ENCODE measurements at places on chromosomes 16 and 17.

DNA sequence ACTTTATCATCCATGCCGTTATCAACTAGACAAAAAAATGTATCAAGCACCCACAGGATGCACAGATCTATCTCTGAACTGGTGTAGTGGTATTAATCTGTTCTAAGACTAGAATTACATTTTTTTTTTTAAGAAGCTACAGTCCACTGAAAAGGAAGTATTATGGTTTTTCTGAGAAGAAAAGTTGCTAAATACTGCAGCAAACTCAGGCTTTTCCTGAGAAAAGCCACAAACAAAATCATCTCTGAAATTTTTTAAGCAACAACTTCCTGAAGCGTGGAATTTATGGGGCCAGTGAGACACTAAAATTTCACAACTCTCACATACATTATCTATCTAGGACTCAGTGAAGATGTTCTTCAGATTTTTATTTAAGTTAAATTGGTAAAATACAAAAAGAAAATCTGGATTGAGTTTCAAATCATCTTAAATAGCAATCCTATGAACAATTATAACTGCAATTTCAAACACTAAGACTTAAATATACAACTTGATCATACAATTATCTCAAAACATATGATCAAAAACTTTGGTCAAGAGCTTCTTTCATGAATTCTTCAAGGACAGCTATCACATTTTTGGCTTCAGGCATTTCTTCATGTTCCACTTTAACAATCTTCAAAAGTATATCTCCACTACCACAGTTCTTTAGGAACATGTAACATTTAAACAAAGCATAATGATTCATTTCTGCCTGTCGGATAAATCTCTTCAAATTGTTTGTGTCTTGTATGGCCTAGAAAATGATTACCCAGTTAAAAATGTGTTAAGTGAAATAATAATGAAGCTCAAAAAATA lies 10.5 kb downstream of the C17orf75 start:
- DNase-seq = no peak

- DNase-seq = no peak
These were observed 67.1 kb downstream of the RMI2 start for GRCh38 chr16:11412175-11412904.

DNA sequence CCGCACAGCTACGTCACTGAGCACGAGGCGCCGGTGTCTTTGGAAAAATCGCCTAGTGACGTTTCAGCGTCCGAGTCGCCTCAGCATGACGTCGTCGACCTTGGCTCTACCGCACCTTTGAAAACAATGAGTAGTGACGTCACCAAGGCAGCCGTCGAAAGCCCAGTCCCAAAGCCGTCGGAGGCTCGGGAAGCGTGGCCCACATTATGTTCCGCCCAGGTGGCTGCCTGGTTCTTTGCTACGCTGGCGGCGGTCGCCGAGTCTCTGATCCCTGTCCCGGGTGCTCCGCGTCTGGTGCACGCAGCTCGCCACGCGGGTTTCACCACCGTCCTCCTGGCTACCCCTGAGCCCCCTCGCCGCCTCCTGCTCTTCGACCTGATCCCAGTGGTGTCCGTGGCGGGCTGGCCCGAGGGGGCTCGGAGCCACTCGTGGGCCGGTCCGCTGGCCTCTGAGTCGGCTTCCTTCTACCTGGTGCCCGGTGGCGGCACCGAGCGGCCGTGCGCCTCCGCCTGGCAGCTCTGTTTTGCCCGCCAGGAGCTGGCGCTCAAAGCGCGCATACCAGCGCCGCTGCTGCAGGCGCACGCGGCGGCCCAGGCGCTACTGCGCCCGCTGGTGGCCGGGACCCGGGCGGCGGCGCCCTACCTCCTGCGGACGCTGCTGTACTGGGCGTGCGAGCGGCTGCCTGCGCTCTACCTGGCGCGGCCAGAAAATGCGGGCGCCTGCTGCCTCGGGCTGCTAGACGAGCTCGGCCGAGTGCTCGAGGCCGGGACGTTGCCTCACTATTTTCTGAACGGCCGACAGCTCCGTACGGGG lies 1.5 kb downstream of the TMEM102 start:
- DNase-seq = no peak

DNA sequence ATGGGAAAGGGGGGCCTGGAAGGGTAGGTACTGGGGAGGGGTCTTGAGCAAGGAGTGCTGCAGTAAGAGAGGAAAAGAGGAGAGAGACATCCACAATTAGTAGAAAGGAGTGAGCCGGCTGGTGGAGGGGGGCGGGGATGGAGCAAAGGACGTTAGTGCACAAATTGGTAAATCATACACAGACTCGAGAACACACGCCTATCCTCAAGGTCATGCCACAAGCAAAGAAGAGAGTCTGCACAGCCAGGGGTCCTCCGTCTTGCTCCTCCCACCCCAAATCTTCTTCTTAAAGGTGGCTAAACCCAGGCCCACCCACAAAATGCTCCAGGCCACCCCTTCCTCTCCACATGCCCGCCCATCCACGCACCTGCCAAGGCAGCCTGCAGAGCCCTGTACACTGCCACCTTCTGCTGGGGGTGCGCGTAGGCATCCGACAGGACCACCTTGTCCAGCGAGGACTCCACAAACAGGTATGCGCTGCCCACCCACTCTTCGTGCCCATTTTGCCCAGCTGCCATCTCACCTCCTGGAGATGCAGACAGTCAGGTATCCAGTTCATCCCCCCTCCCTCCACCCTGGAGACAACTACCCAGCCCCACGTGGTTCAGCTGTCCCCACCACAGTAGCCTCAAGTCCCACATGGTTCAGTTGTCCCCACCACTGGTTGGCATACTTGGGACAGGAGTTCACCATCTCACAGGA lies 3.4 kb downstream of the TRADD start:
- no peak for DNase-seq

- DNase-seq = no peak
These were observed 226.2 kb downstream of the CCDC182 start for GRCh38 chr17:57518587-57519581.

- DNase-seq = no peak
These were observed 8.5 kb downstream of the TEKT1 start for GRCh38 chr17:6823011-6823442.

GRCh38 chr17:77836557-77837041 lies 121.9 kb upstream of the TNRC6C start:
- DNase-seq = no peak

DNA sequence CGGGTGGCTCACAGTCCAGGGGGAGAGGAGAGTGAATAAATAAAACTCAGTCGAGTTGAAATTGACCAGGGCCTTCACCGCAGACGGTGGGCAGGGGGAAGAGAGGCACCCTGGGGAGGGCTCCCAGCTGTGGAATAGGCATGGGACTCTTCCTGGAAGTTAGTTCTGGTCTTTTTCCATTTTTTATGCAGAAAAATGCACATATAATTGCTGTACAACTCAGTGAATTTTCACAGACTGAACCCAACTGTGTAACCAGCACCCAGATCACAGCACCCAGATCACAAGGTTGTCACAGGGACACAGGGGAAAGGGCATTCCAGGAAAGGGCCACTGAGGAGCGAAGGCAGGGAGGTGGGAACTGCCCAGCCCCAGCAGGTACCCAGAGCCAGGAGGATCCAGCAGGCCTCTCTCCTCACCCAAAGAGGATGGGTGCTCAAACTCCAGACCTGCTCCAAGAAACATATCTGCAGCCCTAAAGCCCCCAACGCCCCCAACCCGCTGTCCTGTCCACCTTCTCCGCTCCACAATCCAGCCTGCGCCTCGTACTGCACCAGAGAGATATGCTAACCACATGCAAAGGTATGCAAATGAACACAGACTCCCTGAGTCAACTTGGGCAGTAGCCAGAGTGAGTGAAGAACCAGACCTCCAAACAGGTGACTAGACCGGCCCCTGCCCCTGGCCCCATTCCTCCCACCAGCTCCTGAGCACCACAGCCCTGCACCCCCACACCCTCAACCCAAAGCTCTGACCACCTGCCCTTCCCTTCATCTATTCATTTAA lies 29.1 kb upstream of the EIF1 start:
- no peak for DNase-seq

DNA sequence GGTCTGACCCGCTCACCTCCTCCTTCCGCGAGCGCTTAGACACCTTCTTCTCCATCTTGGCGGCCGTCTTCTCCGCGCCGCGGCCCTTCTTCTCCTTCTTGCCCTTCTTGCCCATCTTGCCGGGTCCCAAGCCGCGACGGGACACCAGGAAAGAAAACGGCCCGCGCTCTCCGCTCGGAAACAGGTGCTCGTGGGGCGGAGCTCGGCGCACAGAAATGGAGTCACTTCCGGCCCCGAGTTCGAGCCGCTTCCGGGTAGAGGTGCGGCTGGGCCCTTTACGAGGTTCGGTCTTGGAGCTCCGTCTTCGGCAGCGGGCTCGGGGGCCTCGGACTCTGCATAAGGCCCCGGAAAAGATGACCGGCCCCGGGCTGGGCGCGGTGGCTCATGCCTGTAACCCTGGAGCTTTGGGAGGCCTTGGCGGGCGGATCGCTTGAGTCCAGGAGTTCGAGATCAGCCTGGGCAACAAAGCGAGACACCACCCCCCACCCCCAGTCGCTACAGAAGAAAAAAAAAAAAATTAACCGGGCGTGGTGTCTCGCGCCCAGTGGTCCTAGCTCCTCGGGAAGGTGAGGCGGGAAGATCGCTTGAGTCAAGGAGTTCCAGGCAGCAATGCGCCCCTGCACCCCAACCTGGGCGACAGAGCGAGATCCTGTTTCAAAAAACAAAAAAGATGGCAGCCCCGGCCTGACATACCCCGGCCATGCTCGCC lies at the start of gene KLHDC4:
TSS of gene KLHDC4 (minus strand) at position 211 of the 709 bp plus-strand sequence. CDS start at position 115, 96 bp downstream.
- DNase-seq = peak; percentile 91

- DNase-seq = no peak
These were observed 50.8 kb downstream of the PITPNM3 start for GRCh38 chr17:6505425-6506142.

Measured in K562 (cell line).